ENCODE measurements at places on chromosomes 11 and 22.

GRCh38 chr11:15485432-15485831 lies 370.7 kb downstream of the INSC start:
- DNase-seq, result no peak

DNA sequence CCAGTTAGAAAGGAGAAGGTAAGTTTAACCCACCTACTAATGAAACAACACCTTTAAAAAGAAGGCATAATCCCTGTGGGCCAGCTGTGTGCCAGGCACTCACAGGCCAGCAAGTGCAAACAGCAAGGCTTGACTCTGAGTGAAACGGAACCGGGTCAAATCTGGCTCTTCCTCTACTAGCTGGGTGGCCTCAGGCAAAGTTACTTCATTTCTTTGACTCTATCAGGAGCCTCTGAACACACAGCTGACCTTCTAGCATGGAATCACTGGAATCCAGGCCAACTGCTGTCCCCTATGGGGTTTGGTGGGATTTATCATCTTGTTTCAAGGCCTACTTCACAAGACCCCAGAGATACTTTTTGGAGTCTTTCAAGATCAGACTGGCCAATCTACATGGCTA lies 3.3 kb downstream of the RAB38 start:
- no peak for DNase-seq

DNA sequence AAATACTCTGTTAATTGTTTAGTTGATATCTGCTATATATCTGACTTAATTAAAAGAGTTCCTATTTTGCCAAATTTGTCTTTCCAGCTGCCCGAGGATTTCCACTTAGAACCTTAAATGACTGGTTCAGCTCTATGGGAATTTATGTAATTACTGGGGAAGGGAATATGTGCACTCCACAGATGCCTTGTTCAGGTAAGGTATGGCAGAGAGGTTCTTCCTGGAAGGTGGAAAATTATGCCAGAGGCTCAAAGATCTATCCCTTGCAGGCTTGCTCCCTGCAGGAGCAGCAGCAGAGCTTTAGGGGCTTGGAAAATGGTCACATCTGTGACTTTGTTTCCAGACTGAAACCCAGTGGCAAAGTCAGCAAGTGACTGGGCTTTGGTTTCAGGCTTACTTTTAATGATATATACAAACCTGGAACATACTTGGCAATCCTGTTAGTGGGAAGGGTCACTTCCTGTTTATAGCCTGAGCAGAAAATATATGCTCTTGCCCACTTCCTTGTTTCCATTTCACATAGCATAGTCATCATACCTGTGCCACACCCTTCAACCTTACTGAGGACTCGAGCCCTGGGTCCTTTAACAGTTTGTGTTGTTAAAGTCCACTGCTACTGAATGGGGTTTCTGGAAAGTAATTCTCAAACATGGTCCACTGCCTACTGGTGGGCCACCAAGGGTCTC lies 23.7 kb downstream of the WBP2NL start:
- peak; percentile 41 for DNase-seq

DNA sequence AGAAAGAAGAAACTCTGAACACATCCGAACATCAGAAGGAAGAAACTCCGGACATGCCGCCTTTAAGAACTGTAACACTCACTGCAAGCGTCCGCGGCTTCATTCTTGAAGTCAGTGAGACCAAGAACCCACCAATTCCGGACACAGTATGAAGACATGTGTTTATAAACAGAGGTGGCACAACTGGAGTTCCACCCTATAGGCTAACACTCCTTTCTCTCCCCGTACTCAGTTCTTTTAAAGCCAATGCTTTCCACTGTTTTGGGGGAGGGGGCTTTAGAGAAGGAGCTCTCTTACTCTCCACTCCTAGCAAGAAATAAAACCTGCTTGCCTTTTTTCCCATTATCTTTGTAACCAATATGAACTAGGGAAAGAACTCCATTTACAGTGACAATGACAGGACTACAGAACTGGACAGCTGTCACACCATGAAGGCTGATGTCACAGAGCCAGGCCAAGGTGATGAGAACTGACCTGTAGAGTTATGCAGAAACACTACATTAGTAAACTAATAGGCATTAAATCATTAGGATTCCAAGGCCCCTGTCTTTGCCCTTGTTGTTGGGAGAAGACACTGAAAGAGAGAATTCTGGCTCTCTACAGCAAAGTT lies 733 bp downstream of the TRIM5 start:
- DNase-seq, result no peak

GRCh38 chr11:47160753-47161133 lies 15.9 kb downstream of the ARFGAP2 start:
- no peak for DNase-seq

GRCh38 chr11:123973816-123974215 lies 3.8 kb downstream of the OR10S1 start:
- DNase-seq, result no peak

DNA sequence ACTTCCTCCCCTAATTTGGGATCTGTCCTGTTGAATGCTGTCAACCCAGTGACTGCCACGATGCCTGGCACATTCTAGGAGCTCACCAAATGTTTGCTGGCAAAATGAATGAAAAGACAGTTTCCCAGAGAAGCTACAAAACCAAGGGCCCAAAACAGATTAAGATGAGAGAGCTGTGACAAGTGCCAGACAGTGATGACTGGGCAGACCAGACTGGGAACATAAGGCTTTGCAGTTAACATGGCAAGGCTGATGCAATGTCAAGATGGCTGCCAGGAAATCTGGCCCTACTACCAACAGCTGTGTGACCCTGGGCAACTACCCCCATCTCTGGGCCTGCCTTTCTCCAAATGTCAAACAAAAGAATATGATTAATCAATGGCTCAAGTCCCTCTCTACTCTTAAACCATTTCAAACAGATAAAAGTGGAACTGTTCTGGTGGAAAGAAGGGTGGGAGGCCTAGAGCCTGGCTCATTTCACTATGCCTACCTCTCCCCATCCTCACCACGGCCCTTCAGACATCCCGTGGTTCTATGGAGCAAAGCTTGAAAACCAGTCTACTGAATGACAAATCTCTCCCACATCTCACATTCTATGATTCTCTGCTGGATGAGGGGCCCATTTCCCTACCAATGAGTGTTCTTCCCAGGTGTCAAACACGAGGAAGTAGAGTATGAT lies 12.8 kb downstream of the AP1B1 start:
- DNase-seq, result no peak
